ENCODE measurements at places on chromosomes 1 and 21.

DNA sequence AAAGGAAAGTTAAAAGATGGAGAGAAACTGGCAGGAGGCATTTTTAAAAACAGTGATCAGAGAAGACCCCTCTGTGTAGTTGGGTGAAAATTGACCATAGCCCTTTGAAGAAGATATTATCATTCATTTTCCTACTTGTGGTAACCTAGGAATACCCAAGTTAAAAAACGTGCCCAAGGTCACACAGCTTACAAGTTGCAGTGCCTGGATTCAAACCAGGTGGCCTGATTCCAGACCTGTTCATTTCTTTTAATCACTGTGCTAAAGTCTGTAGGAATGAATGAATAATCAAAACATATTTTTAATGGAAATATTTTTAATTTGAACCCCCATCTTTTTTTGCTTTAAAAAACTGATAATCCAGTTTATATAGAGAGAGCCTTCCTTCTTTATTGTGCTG is 35.6 kb downstream of the MARK1 start:
- no peak for DNase-seq

DNA sequence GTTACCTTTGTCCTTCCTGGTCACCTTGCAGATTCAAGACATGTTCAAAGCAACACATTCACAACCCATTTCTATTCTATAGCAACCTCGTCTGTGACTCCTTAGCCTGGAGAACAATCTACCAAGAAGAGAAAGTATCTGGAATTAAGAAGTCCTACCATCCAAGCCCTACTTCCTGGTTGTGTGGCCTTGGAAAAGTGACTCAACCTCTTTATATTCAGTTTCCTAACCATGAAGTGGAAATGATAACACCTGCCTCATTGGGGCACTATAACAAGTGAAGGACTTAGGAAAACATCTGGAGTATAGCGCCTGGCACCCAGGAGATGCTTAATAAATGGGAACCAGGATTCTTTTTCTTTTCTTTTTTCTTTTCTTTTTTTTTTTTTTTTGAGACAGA is 36.5 kb upstream of the SRRM1 start:
- DNase-seq: no peak

- DNase-seq: no peak
Observed at GRCh38 chr21:35088319-35088771, 39.2 kb upstream of the RUNX1 start.

DNA sequence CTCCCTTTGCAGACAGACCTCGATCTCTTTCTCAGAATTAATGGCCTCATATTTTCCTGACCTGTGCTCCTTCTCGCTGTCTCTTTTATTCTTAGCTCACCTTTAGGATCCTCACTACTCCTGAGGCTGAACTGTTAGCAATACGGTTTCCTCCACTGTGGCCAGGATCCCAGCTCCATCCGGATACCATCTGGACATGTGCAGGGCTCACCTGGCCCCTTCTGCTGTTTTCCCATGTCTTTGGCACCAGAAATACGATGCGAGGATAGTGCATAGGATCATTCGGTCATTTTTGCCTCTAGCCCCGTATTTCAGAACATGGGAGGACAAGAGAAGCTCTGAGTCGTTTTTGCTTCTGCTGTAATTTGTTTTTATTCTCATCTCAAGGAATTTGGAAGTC is 108.5 kb upstream of the KIF26B start:
- no peak for DNase-seq

GRCh38 chr21:41950941-41951351 is 2.9 kb downstream of the C2CD2 start:
- DNase-seq: no peak

GRCh38 chr1:168755800-168756418 is 26.9 kb upstream of the DPT start:
- DNase-seq: peak; percentile 44

DNA sequence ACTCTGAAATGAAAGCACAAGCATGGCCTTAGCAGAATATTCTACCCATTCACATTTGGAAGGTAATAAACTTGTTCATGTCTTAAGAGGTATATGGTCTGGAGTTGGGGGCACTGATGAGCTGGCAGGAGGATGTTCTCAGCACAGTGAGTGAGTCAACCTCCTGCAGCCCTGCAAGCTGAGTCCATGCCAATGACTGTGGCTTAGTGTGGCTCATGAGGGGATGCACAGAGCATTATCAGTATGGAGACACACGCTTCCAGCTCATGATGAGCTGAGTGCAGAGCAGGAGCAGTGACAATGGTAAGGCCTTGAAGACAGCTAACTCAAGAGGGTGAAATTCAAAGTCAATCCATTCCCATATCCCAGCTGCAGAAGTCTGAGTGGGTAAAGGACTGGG is 102.3 kb downstream of the TNFSF18 start:
- no peak for DNase-seq

- DNase-seq: no peak
Observed at GRCh38 chr1:12185918-12186678, 19.3 kb downstream of the TNFRSF1B start.

DNA sequence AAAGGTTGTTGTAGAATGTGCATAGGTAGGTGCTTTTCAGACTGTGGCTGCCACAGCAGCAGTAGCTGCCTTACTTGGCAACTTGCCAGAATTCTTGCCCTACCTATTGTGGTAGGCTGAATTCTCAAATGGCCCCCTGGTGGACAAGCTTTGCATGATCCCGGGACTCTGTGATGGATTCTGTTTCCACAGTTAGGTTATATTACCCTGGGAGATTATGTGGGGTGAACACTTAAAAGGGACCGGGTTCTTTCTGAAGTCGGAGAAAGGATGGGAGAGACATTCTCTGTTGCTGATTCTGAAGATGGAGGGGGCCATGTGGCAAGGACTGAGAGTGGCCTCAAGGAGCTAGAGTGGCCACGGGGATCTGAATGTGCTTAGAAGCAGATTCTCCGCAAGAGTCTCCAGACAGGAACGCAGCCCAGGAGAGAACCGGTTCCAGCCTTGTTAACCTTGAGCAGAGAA is 32.1 kb upstream of the KCNE1 start:
- peak; percentile 46 for DNase-seq

DNA sequence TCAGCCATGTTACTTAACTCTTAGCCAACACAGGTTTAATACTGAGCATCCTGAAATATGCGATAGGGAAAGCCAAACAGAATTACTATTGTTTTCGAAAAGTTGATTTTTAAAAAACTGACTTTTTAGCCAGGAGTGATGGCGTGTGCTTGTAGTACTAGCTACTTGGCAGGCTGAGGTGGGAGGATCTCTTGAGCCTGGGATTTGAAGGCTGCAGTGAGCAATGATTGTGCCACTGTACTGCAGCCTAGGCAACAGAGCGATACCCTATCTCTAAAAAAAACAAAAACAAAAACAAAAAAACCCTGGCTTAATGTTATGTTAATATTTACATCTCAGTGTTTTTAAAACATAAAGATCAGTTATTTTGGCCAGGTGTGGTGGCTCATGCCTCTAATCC is 16.7 kb downstream of the NMNAT1 start:
- DNase-seq: no peak

DNA sequence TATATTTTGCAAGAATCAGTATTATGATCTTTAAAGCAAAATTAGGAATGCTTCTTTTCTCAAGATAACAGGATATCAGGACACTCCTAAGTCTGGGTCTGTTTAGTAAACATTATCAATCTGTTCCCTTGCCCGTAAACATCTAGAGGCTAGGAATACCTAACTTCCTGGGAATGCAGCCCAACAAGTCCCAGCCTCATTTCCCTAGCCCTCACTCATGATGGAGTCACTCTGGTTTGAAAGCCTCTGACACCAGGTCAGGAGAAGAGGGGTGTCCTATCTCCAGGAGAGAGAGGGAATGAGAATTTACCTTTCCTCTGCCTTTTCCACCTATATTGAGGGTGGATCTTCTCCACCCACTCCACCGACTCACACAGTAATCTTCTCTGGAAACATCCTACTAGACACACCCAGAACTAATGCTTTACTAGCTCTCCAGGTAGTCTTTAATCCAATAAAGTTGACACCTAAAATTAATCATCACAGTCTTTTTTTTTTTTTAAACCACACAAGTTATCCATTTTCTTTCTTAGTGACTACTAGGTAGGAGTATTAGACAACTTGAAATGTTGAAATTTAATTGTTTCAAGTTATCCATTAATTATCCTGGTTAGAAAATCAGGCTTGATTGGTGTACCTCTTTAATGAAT is 659.3 kb downstream of the USP25 start:
- no peak for DNase-seq

- no peak for DNase-seq
Observed at GRCh38 chr1:193321242-193321840, 134.9 kb upstream of the B3GALT2 start.

DNA sequence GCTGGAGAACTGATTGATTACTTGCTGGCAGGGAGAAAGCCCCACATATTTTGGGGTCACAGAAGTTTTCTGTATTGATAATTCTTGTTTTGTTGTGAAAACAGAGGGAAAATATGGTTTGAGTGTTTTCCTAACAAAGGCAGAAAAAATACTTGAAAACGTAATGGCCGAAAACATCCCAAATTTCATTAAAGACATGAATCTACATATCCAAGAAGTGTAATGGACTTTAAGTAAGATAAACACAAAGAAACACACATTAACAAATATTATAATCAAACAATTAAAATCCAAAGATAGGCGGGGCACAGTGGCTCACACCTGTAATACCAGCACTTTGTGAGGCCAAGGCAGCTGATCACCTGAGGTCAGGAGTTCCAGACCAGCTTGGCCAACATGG is 39.6 kb downstream of the SHCBP1L start:
- no peak for DNase-seq

DNA sequence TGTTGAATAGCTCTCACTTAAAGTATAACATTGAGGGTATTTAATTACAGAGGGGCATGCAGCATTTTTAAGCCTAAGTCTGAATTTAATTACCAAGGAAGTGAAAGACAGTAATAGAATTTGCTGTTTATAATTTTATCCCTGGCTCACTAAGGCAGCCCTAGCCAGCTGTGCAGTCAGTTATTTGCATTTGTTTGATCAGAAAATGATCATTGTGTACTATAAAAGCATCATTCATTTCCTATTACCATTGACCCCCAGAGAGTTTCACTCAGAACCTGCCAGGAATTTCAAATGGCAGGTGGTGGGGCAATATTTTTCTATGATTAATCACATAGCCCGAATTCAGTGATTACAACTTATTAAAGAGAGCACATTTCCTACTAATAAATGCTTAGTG is 277.1 kb upstream of the KAZN start:
- DNase-seq: no peak

- no peak for DNase-seq
Observed at GRCh38 chr1:83098791-83099190, 900.1 kb downstream of the TTLL7 start.

All from eye (tissue), 1 donor.